Germinal center (tissue), 1 donor: ENCODE measurements at places on chromosomes 2 and 18.

- no peak for DNase-seq
Observed at GRCh38 chr2:236625156-236625690, 55.6 kb downstream of the ACKR3 start.

DNA sequence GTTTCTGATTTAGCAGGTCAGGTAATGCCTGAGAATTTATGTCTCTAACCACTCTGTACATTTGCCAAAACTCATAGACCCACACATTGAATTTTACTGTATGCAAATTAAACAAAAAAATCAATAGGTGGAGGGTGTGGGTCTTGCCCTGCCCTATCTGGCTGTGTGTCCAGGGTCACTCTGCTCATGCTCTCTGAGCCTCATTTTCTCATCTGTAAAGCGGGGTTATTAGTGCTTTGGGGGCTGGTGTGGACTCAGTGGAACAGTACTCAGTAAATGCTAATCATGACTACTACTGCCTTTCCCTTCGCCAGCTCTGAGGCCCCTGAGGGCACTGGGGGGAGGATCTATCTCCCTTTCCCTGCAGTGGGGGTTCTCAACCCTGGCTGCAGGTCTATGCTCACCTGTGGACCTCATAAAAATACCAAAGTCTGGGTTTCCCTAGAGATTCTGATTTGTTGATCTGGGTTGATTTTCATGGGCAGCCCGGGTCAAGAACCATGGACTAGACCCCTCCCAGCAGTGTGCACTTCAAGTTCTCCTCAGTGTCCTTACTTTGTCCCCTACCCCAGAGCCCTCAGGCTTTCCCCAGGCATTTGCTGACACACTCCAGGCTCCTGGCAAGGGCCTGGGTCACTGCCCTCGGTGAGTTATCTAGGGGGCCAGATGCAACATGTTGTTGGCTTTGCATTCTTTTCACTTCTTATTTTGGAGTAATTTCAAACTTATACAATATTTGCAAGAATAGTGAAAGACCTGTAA is 27.5 kb downstream of the MTHFD2 start:
- DNase-seq: no peak

DNA sequence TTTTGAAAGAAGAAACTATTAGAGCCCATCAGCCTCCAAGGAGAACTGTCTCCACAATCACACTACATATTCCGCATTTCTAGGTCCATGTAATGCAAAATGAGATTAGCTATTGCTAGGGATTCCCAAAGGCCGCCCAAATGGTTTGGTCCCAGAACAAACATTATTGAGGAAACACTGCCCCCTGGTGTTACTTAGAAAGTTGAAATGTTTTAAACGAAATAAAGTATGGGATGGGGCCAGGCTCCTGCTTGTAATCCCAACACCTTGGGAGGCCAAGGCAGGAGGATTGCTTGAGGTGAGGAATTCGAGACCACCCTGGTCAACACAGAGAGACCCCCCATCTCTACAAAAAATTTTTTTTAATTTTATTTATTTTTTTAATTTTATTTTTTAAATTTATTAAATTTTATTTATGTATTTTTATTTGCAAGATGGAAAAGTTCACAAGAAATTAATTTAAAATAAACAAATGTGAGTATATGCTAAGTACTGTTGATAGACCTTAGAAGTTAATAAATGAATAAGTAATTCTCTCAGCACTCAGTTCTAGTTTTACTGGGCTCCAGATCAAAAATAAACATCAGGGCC is 5.5 kb downstream of the NHEJ1 start:
- peak; percentile 66 for DNase-seq

DNA sequence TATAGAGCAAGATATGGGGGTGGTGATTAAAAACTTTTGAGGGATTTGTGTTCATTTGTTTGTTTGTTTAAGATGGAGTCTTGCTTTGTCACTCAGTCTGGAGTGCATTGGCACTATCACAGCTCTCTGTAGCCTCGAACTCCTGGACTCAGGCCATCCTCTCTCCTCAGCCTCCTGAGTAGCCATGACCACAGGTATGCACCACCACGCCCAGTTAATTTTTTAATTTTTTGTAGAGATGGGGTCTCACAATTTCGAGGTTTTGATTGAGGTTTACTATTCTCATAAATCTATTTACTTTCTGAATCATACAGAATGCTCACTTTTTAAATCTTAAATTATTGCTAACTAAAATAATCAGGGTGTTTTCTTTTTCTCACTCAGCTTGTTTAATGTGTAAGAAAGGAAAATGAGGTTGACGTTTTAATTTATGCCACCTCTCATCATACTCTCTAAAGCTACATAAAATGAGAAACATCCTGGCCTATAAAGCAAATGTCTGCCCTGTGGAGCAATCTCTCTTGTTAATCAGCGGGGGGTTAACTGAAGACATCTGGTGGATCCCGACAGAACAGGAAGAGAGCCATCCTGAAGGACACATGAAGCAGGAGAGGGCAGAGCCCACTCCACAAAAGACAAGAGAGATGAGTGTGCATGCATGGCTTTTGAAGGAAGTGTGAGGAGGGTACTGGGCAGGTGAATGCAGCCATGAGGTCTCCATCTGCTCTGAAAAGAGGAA is 589.1 kb upstream of the SLC8A1 start:
- DNase-seq: no peak

GRCh38 chr2:176132205-176133171 is 3.0 kb downstream of the HOXD8 start:
- DNase-seq: no peak

GRCh38 chr18:74946646-74947375 is 262.1 kb downstream of the PTGR3 start:
- no peak for DNase-seq

DNA sequence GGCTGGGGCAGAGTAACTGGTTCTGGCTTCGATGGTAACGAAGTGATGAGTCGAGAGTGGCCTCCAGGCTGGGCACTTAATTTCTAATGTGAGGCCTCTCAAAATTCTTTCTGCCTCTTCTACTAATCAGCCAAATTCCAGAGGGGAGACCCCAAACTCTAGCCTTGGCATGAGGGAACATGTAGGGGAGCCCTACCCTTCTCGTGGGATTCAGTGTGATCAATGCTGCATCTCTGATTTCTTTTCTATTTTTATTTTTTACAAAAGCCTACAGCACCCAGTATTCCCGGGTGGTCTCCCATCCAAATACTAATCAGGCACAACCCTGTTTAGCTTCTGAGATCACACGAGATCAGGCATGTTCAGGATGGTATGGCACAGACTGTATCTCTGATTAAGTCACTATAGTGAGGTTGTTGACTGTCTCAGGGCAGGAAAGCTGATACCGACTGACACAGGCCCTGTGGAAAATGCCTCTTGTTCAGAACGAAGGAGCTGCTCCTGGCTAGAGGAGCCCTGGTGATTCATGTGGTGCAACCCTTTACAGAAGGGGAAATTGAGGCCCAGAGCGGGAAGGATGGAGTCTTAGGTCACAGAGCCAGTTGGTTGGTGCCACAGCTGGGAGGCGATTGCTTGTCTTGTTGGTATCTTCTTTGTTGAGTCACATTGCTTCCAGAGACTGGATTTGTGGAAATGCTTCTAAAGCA is 126.3 kb upstream of the HS6ST1 start:
- no peak for DNase-seq

DNA sequence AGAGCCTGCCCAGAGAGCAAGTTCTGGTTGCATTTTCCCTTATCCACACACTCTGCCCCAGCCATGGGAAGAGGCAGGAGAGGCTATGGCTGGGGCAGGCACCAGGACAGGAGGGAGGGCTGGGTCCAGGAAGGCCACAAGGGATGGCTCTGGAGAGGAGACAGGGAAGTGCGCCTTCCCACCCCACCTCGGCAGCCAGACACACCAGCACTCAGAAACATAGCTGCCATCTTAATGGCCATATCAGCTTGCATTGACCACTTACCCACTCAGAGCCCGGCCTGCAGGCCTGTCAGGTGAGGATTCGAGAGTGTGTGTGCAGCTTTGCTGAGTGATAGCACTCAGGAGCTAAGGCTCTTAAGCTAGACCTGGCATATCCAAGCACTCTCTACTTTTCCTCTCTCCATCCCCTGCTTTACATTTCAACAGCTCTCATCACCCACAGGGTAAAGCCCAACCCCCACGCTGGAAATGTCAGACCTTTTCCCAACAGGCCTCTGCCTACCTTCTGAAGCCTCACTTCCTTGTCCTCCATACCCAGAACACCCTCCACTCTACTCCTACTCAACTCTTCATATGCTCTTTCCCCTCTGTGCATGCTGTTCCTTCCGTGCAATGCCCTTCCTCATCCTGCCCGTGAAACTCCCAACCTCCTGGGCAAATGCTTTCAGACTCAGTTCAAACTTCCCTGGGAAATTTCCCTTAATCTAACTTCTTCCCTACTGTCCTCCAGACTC is 147.9 kb downstream of the TNS1 start:
- DNase-seq: no peak

- no peak for DNase-seq
Observed at GRCh38 chr18:42828881-42829280, 286.6 kb downstream of the RIT2 start.

GRCh38 chr18:8610459-8610851 is 1.2 kb downstream of the RAB12 start:
- DNase-seq: no peak

- no peak for DNase-seq
Observed at GRCh38 chr18:9380101-9380500, 45.5 kb downstream of the TWSG1 start.

GRCh38 chr2:19527771-19528170 is 169.3 kb upstream of the OSR1 start:
- no peak for DNase-seq

- peak; percentile 62 for DNase-seq
Observed at GRCh38 chr2:201208563-201209252, 25.8 kb downstream of the CASP10 start.

- peak; percentile 41 for DNase-seq
Observed at GRCh38 chr2:198309673-198310280, 505.4 kb downstream of the PLCL1 start.

GRCh38 chr2:46778511-46778910 is 137.1 kb downstream of the MCFD2 start:
- DNase-seq: no peak

DNA sequence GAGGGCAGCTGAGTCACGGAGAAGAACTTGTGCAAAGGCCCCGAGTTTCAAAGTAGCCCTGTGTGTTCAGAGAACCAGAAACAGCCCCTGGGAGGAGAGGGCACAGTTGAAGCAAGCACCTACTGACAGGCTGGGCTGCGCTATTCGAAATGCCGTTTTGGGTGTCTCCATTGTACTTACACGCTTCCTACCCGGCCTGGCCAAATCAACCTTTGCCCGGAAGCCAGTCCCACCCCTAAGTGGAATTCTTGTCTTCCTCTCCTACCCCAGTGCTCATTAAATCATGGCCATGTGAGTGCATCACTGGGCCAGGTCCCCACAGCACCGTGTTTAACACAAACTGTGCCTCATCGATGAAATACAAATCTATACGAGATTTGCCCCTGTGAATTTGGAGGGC is 6.0 kb downstream of the DIPK1C start:
- no peak for DNase-seq

GRCh38 chr2:144875290-144875969 is 355.5 kb upstream of the ZEB2 start:
- no peak for DNase-seq

- DNase-seq: no peak
Observed at GRCh38 chr18:32276906-32277305, 87.1 kb downstream of the MEP1B start.

DNA sequence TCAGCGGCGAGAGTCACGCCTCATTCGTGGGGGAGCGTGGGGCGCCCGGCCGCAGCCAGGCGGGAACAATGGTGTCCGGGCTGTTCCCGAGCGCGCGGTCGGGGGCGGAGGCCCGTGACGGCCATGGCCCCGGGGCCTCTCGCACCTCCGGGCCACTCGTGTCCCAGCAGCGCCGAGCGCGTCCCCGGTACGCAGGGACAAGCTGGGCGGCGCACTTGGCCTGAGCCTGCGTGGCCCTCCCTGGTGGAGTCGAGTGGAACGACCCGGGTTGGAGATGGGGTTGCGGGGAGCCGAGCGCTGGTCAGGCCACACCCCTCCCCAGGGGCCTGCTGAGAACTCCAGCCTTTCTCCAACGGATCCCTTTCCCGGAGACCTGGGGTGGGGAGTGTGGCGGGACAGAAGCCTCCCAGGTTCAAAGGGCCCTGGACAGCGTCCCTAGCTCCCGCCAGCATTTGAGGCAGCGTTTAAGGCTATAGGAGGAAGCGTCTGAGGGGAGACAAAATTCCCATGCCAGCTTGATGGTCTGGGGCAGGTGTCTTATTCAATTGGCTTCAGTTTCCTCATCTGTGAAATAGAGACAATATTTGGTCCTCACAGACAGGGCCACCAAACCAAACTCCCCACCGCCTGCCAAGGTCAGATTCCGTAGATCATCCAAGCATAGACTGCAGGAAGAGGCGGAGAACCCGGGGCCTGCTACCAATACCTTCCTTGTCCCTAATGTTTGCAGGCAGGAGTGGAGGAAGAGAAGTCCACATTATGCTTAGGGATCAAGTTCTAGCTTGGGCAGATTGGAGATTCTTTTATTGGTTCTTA is 553 bp downstream of the CNDP2 start:
- DNase-seq: peak; percentile 33

GRCh38 chr2:218229851-218230250 is 12.9 kb downstream of the ARPC2 start:
- no peak for DNase-seq

GRCh38 chr2:9122367-9122766 is 84.2 kb upstream of the ASAP2 start:
- DNase-seq: no peak

DNA sequence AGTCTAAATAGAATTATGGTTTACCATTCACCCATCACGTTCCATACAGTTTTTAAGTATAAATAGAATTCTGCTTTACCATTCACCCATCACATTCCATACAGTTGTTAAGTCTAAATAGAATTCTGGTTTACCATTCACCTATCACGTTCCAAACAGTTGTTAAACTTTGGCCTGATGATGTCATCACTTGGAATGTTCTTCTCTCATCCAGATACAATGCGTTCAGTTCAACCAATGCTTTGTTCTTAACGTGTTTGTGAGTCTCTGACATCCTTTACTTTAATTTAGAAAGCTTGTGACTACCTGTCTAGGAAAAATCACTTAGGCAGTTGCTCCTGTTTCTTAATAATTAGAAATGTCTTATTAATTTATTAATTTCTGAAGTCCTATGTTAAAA is 236.3 kb upstream of the RASGRP3 start:
- DNase-seq: no peak

GRCh38 chr2:213834746-213835145 is 550.5 kb downstream of the SPAG16 start:
- no peak for DNase-seq

- no peak for DNase-seq
Observed at GRCh38 chr18:63202828-63203227, 116.7 kb downstream of the BCL2 start.

- DNase-seq: no peak
Observed at GRCh38 chr2:102137138-102137537, 5.4 kb upstream of the IL1R1 start.

DNA sequence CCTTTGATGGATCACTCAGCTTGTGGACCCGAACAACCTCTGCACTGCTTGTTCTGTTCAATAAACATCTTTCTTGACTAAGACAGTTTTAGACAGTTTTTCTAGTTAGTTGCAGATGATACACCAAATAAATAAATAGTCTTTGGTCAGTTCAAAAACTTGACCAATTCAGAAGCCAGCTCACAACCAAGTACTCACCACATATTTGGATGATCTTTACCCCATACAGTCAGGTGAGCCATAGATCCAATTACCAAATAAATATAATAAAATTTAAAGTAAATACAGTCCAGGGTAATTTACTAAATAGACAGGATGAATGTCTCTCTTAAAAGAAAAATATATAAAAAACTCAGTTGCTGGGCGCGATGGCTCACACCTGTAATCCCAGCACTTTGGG is 18.2 kb downstream of the SCN3A start:
- no peak for DNase-seq
